Endodermal cell (in vitro differentiated cells): ENCODE measurements at places on chromosomes 2 and 18. TPM values are rescaled to one million over a fixed set of nuclear protein-coding genes. Genes with fewer than 3 reads are reported as not detected.
A peak's percentile ranks its signal among the peaks of the same experiment; 100 is the strongest.

DNA sequence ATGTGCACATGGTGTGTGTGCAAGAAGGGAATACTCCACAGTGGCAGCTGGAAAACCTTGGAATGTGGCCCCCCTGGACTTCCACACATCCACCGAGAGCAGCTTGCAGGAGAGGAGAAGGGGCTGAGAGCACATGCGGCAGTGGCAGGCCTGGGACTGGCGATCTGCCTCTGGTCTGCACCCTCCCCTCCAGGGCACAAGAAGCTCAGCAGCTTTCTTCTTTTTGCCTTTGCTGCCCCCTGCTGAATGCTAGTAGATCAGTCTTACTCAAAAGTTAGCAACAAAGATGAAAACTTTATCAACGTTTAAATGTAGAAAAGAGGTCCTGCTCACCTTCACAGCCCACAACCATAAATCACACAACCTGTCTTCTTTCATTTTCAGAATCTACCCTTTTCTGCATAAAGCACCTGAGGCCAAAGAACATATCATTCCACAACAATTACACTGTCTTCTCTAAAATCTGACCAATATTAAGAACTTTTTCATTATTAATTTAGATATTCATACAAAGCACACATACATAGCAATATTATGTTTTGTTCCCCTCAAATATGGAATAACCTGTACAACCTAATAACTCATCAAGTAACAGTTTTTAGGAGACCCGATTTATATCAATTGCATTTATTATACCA is 34.6 kb downstream of the TGFBRAP1 start:
- DNase-seq: peak; percentile 92

- DNase-seq: peak; percentile 92
Observed at GRCh38 chr2:58428096-58429013, 187.2 kb upstream of the FANCL start.

DNA sequence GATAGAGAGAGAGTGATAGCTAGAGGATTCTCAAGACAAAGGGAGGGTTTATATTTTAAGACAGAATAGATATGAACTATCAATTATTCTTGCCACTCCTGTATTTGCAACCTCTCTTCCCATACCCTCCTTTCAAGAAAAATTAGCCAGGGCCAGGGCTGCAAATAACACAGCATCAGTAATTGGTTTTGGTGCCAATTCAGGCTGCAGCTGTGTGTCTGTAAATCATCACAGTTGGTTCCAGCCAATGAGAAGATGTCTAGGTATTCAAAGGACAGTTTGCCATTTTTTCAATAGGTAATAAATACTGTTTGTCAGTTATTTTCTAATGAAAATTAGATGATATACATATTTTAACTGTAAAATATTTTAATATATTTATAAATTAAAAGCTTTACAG is 73.5 kb downstream of the WDPCP start:
- DNase-seq: no peak

GRCh38 chr2:59000796-59001195 is 759.7 kb upstream of the FANCL start:
- DNase-seq: no peak

- DNase-seq: peak; percentile 73
Observed at GRCh38 chr2:114068438-114068837, 178.5 kb downstream of the ACTR3 start.

DNA sequence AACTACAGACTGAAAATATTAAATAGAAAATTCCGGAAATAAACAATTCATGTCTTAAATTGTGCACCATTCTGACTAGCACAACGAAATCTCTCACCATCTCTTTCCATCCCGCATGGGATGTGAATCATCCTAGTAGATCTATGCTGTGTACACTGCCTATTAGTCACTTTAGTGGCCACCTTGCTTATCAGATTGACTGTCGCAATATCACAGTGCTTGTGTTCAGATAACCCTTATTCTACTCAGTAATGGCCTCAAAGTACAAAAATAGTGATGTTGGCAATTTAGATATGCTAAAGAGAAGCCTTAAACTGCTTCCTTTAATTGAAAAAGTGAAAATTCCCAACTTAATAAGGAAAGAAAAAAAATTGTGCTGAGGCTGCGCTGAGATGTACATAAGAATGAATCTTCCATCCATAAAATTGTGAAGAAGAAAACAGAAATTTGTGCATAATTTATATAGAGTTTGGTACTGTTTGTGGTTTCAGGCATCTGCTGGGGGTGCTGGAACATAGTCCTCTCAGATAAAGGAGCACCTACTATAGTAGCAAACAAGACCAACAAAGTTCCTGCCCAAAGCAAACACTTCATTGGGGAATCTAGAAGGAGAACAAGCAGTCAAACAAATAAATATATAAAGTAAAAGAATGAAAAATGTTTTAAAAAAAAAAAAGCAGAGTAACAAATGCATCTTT is 12.0 kb downstream of the PSMD1 start:
- DNase-seq: no peak

DNA sequence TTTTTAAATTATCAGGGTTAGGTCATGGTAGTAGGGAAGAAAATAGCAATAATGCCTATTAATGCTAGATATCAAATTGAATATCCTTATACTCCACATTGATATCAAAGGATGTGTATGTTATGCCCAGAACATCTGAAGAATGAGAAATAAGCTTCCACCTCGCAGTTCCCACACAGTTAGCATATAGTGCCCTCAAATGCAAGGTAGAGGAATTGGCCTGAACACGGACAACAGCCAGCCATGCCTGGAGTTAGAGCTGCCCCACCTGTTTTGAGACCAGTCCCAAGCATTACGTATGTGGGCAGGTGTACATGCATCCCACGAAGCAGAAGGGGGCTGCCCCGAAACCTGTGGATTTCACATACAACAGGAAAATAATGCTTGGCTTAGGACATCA is 79.6 kb downstream of the SUMO1 start:
- no peak for DNase-seq

GRCh38 chr2:85814802-85815550 is 61.2 kb downstream of the ATOH8 start:
- DNase-seq: no peak

- DNase-seq: no peak
Observed at GRCh38 chr2:49003201-49003600, 151.1 kb downstream of the FSHR start.

DNA sequence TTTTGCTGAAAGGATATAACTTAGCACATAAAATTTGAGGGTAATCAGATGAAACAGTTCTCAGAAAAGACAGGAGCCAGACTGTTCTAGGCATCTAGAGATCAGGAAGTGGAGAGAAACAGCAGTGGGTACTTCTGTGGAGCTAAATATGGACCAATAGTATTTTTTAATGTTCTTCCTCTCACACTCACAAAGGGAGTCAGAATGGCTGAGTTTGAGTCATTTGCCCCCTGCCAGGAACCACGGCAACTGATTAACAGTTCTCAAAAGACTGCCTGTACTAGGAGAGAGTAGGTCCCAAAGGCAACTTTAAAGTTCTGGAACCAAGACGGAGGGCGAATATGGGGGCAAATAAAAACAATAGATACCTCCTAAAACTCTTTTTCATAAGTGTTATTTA is 107.5 kb downstream of the GULP1 start:
- peak; percentile 74 for DNase-seq

DNA sequence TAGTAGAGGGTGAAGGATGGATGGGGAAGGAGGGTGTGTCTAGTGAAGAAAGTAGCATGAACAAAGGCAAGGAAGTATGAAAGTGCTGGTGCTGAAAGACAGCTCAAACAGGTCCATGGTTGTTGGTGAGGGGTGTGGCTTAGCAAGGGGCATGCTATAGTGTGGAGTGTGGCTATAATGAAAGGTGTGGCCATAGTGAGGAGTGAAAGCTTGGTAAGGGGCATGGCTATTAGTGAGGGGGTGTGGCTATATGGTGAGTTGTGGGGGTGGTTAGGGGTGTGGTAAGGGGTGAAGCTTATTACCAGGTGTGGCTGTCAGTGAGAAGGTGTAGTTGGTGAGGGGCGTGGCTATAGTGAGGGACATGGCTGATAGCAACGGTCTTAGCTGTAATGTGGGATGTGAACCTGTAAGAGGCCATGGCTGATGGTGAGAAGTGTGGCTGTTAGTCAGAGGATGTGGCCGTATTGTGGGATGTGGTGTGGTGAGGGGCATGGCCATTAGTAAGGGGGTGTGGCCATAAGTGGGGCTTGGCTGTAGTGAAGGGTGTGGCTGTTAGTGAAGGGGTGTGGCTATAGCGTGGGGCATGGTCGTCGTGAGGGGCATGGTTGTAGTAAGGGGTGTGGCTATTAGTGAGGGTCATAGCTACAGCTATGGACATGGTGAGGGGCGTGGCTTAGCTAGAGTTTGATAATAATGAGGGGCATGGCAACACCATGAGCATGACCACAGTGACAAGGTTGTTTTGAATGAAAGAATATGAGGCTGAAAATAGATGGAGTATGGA is 549.6 kb downstream of the FBXO15 start:
- peak; percentile 60 for DNase-seq

- no peak for DNase-seq
Observed at GRCh38 chr18:8416212-8417019, 192.8 kb upstream of the RAB12 start.

GRCh38 chr2:212361174-212361756 is 177.3 kb downstream of the ERBB4 start:
- DNase-seq: no peak

- no peak for DNase-seq
Observed at GRCh38 chr2:99636144-99637034, 146.6 kb upstream of the REV1 start.

GRCh38 chr2:189057316-189057715 is 83.1 kb downstream of the COL3A1 start:
- no peak for DNase-seq

GRCh38 chr18:3207565-3207964 is 12.2 kb downstream of the MYOM1 start:
- DNase-seq: no peak

- DNase-seq: no peak
Observed at GRCh38 chr2:233853883-233854240, 473 bp downstream of the HJURP start.

GRCh38 chr2:48948400-48949125 is 193.0 kb upstream of the LHCGR start:
- DNase-seq: no peak

RAMP1 gene
- 0.40 to 0.76 TPM in 2 of 3 replicates, not detected in the other for total RNA-seq

ZSWIM2 gene
- total RNA-seq: not detected in 3 replicates

CFAP65 gene
- 0.84 to 1.3 TPM (median 1.1 TPM) in 3 replicates for total RNA-seq

SLC25A52 gene
- 0.63 and 1.1 TPM in 2 replicates for total RNA-seq

TFCP2L1 gene
- 3.0 and 4.3 TPM in 2 replicates for total RNA-seq

GKN1 gene
- total RNA-seq: not detected in 3 replicates

REG1A gene
- not detected in 3 replicates for total RNA-seq

ELP2 gene
- 119 and 125 TPM in 2 replicates for total RNA-seq

UGT1A5 gene
- total RNA-seq: not detected in 2 replicates
